ENCODE measurements at places on chromosomes 7 and 10.

DNA sequence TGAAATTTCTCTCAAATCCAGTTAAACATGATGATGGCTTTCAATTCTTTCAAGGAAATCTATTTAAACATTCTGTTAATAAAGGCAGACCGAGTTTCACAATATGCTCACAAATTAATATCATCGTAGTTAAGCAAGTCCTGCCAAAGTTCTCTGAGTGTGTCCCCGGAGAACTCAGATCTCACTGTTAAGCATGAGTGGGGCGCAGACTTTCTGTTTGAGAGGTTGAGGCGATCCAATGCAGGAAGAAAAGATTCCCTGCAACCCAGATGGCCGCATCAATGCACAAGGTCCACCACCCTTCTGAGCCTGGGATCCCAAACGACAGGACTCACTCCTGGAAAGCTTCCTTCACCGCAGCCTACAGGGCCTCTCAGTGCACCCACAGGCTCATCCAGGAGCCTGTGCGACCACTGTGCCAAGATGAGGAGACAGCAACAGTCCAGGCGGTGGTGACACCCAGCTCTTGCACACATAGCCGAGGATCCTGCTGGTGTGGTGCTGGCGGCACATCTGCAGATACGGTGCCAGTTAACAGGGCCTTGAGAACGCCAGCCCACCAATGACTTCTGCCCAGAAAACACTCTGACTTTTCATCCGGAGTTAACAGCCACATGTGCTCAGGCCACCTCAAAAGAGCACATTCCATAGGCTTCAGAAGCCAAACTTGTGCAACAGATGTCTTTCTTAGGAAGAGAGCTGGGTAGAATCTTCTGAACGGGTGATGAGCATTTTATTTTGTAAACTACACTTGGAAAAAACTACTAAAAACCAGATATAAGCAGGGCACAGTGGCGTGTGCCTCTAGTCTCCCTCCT lies 102.1 kb downstream of the ZRANB1 start:
- DNase-seq, result no peak

DNA sequence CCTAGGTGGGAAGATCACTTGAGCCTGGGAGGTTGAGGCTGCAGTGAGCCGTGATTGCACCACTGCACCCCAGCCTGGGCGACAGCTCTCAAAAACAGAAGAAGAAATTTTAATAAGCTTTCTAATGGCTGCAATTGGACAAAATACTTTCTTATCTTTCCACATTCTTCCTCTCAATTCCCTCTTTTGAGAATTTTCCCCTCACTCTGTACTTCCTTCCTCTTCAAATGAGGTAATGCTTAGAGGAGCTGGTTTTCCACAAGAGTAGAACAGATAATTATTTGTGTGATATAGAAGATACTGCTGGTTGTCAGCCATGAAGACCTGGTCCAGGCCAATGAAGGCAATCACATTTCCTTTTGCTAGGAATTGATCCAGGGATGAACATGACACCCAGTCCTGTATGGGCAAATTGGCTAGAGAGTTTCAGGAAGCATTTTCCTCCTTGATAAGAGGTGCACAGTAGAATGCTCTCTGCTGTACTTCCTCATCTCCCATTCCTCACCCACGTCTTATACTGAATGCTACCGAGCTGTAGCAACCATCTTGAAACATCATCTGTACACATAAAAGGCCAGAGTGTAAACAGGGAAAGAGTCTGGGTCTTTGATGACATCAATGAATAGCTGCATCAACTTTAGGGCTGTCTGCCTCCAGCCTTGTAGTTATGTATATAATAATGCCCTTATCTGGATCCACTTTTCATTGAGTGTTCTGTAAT lies 103.9 kb downstream of the CDK6 start:
- DNase-seq, result no peak

DNA sequence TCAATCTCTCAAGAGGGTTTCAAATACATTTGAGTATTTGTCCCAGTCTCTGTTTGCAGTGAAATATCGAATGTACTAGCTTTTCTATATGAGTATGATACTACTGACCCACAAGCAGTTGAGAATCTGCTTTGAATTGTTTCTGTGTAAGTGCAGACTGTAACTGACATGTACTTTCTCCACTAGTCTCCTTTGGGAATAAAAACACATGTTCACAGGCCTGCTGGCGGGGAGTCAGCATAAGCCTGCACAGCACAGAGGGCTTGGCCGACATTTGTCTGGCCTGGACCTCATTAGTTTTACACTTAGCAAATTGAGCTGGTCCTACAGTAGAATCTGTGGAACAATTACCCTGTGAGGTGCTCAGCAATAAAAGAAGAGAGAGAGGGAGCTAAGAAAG lies 72.6 kb downstream of the ITGB8 start:
- no peak for DNase-seq

- DNase-seq, result no peak
Measured at GRCh38 chr10:12975906-12976305, 25.6 kb downstream of the CCDC3 start.

DNA sequence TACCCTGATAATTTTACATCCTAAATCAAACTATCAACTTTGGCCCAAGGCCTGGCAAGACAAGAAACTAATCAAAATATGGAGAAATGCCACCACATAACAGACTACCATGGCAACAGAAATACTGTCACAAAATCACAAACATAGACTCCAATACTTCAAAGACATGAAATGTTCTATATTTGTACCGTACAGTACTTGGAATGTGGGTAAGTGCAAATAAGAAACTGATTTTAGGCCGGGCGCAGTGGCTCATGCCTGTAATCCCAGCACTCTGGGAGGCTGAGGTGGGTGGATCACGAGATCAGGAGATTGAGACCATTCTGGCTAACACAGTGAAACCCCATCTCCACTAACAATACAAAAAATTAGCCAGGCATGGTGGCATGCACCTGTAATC lies 9.2 kb downstream of the TNPO3 start:
- DNase-seq, result no peak

DNA sequence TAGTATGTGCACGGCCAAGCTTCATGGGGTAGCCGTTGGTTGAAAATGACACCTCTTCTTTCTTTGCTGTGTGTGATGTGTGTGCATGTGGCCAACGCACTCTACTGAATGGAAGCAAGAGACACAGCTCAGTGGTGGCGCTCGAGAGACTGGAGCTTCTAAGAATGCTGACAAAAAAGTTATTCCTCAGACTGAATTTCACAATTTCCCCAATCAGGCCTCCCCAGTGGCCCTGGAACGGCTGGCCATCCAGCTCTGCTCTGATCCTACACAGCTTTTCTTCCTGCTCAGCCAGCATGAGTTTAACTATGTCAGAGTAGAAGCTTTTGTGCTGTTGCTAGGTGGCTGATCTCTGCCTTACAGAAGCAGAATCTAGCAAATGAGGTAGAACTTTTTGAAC lies 186.7 kb upstream of the PLXDC2 start:
- no peak for DNase-seq

DNA sequence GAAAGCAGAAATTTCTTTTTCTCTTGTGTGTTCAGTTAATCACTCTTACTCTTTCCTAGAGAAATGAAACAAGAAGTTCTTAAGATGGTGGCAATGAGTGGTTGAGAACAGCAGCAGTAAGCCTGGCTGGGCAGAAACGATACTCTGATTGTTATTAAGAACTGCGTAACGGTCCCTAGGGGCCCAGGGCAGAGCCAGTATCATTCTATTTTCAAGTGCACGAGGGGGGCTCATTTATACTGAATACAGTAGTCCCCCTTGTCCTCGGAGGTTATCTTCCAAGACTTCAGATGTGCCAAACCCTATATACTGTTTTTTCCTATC lies 64.9 kb downstream of the EEPD1 start:
- DNase-seq, result no peak

GRCh38 chr10:47320812-47321211 lies 1.4 kb upstream of the GDF2 start:
- no peak for DNase-seq

DNA sequence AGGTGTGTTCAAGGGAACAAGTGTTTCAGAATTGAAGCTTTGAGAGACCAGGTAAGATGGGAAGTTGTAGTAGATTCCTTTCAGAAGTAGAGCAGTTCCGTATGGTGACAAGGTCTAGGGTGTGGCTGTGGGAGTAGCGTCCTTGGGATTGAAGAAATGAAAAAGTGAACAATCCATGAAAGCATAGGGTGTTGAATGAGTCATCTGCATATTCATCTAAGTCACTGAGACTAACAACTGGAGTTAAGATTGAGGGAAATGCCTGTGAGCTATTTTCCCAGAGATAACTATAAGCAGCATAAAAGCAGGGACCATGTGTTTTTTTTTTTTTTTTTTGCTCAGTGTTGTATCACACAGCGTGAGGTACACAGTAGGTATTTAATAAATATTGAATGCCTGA lies 134.8 kb downstream of the PHTF2 start:
- no peak for DNase-seq

DNA sequence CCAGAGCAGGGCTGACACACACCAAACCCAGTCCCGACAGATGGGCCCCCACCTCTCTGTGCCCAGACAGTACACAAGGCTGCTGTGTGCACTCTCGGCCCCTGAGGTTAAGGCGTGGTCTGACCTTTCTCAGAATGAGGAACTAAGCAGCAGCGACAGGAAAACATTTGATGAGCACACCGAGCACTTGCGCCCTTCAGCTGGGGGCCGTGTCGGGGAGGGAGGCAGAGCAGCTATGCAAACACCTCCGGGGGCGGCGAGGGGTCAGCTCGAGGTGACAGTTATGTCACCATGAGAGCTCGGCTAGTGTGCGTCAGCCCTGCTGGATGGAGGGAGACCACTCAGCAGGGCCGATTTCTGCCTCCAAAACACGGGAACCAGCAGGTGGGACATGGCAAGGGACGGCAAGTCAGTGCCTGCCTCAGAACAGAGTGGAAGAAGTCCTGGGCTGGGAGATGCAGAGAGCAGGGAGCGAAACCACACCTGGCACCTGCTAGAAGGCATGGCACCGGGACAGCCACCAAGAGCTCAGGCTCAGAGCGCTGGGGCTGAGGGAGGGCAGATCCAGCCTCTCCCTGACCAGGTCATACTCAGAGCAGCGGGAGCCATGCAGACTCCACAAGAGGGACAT lies 57.4 kb downstream of the CHST15 start:
- no peak for DNase-seq

DNA sequence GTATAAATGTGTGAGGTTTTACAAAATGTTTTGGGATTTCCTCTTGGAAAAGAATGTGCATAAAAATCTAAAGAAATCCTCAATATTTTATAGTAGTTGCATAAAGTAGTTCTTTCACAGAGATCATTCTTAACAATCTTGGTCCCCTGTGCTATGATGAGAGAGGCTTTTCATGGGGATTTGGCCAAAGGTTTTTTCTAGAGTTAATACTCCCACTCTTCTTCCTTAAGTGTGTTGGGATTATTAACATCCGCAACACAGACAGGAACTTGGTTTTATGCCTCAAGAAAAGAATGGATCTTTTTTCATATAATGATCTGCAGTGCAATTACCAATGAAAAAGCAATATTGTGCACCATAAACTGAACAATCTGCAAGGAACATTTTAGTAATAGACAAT lies 71.5 kb downstream of the AGMO start:
- no peak for DNase-seq

DNA sequence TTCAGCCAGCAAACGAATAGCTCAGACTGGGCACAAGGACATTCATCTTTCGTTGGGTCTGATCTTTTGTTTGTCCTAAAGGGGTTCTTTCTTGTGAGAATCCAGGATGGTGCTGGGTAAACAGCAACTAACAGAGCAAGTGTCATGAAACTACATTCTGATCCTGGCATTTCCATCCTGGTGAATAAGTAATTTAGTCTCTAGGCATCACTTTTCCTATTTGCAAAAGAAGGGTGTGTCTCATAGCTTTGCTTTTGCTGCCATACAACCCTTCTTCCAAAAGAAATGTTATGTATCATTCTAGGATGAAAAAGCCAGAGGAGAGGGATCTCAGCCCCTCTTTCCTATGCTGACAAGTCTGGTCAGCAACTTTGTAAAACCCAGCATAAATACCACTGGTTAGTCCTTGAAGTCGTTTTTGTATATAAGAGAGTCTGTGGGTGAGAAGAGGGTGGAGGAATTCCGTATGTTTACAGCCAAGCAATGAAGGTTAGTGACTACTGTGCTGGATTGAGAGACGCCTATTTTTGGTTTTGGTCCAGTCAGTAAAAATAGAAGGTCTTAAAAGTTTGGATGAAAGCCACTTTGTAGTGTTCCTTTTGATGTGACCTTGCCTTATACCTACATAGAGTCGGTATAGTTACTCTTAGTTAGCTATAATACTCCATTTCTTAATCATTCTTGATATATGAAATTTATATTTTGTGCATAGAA lies 88.4 kb upstream of the SLC25A13 start:
- no peak for DNase-seq

- DNase-seq, result no peak
Measured at GRCh38 chr7:99102809-99103690, 40.9 kb downstream of the SMURF1 start.

GRCh38 chr7:85730012-85730411 lies 543.2 kb upstream of the SEMA3D start:
- no peak for DNase-seq

DNA sequence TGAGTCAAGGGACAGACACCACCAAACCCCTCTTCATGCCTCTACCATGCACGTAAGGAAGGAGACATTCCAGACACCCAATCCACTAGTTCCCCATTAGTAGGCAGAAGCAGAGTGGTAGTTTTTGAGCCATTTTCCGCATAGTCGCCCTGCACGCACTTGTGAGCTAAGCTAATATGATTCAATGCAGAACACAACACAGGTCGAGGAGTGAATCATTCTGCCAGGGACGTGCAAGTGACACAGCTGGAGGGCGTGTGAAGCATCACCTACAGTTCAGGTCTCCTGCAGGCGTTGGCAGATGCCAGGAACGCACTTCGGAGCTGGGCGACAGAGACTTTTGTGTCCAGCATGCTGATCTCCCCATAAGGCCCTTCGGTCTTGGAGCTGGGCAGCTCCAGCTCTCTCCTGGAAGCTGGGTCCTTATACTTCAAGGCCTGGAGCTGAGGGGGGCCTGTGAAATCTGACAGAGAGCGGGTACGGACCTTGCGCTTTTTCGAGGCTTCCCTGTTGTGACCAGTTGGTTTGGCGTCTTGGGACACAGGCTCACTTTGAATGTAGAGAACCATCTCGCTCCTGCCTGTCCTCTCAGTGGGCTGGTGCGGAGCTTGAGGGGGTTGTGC lies 102.4 kb downstream of the SVIL start:
- no peak for DNase-seq

DNA sequence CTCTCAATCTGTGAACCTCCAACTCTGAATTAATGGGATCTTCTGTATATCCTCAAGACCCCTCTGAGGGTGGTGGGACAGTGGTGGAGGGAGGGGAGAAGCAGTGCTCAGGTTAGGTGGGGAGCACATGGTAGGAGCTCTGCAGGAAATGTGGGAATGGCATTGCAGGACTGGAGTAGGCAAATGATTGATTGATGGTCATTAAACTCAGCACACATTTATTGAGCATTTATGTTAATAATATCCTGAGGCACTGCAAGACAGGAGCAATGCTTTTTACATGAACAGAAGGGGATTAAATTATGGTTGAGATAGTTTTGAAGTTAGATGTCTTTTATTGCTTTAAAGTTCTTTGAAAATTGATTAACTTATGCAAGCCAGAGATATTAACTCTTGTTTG lies 14.1 kb downstream of the BMPER start:
- no peak for DNase-seq

Data from hematopoietic multipotent progenitor cell treated with erythropoietin and hydrocortisone succinate and interleukin-3 and kit ligand, for 15 days (in vitro differentiated cells).